Aortic smooth muscle cell (primary cell): ENCODE measurements at places on chromosomes 11 and 22. TPM values are rescaled to one million over a fixed set of nuclear protein-coding genes. Genes with fewer than 3 reads are reported as not detected.

The GAS2 gene
- 0.75 and 2.0 TPM in 2 replicates for total RNA-seq

The C1QTNF5 gene
- total RNA-seq: 22.6 and 35.6 TPM in 2 replicates

The CFAP300 gene
- 7.7 and 7.8 TPM in 2 replicates for total RNA-seq

The LRRC75B gene
- 2.2 and 3.0 TPM in 2 replicates for total RNA-seq

The SYCE3 gene
- 0.79 TPM in 1 of 2 replicates, not detected in the other for total RNA-seq

The FAM83F gene
- total RNA-seq: not detected in 2 replicates

The FBLN1 gene
- 26.6 and 97.6 TPM in 2 replicates for total RNA-seq

The RIMBP3C gene
- 0.19 and 0.53 TPM in 2 replicates for total RNA-seq

The EHBP1L1 gene
- total RNA-seq: 116 and 131 TPM in 2 replicates

The IL17REL gene
- not detected in 2 replicates for total RNA-seq

The PKP3 gene
- 0.81 and 1.3 TPM in 2 replicates for total RNA-seq

The SLC22A12 gene
- not detected in 2 replicates for total RNA-seq

The CRYBB2 gene
- total RNA-seq: not detected in 2 replicates

The C11orf42 gene
- total RNA-seq: not detected in 2 replicates

The IGSF9B gene
- total RNA-seq: 0.68 and 3.8 TPM in 2 replicates

The SCN2B gene
- not detected in 2 replicates for total RNA-seq

The OR51E2 gene
- not detected in 2 replicates for total RNA-seq

The NEFH gene
- total RNA-seq: 0.25 and 0.26 TPM in 2 replicates

The MFRP gene
- not detected in 2 replicates for total RNA-seq

The OR51I1 gene
- total RNA-seq: 0.06 TPM in 1 of 2 replicates, not detected in the other

The MMP3 gene
- total RNA-seq: under 0.01 and 0.06 TPM in 2 replicates

The IGF2 gene
- under 0.01 TPM in 1 of 2 replicates, not detected in the other for total RNA-seq

The SLC22A9 gene
- total RNA-seq: not detected in 2 replicates

The NXPE4 gene
- total RNA-seq: not detected in 2 replicates
